ENCODE measurements at places on chromosomes 11 and 22.

GRCh38 chr11:7056828-7057513 is 31.8 kb upstream of the RBMXL2 start:
- DNase-seq = no peak

DNA sequence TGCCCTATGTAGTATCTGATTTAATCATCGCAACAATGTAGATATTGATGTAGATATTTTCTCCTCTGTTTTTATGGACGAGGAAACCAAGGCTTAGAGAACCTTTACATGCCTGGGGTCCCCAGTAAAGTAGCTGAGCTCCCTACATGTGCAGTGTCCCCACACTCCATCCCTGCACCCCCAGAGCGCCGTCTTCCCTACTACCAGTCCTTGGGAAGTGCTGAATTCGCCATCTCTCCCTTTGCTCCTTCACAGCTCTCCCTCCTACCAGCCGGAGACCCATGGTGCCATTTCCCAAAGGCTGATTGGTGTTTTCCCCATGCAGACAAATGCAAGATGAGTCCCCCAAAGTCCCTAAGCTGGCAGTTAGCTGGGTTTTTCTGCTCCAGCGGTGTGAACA is 86.0 kb downstream of the CEP164 start:
- no peak for DNase-seq

DNA sequence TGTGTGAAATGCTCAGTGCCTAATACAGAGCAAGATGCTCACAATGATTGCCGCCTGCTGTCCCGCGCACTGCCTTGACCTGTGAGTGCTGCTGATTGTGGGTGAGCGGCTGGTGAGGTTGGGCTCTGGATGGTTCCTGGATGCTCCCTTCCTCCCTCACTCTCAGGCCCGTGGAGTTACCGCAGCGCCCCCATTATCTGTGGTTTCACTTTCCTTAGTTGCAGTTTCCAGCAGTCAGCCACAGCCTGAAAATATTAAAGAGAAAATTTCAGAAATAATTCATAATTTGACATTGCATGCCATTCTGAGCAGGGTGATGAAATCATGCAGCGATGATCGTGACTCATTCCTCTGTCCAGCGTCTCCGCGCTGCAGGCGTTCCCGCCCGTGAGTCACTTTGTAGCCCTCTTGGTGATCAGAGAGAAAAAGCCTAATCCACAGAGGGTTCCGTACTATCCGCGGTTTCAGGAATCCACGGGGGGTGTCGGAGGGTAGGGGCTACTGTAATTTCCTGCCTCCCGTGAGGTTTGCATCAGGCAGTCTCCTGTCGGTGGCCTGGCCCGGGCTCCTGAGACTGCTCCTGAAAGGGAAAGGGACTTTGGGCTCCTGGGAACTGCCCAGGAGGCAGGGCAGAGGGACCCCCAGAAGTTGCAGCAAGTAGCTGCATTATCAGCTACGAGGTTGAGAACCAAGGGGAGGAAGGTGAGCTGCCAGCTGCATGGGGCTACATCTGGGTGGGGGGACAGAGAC is 10.6 kb downstream of the RPL3 start:
- DNase-seq = peak; percentile 51

DNA sequence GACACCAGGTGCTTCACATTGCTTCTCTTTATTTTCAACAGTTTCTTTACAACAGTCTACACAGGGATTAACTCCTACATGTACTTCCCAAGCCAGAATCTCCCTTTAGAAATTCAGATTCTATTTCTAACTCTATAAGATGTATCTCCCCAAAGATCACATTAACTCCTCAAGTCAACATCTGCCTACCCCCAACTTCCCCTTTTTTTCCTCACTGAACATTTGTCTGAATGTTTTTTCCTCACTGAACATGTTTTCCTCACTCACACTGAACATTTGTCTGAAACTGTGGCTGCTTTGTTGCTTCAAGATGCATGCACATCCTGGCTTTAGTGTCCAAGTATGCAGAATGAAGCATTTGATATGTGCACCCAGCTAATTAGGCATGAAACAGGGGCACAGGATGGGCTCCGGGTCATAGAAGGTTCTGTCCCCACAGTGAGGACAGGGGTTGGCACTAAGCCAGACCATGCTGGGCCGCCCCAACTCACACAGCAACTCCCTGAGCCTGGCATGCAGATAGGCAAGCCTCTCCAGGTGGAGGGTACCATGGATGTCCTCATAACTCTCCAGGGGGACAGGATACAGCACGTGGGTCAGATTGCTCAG is 11.3 kb downstream of the PRAME start:
- peak; percentile 69 for DNase-seq

GRCh38 chr11:36469063-36469462 is 41.0 kb downstream of the TRAF6 start:
- peak; percentile 32 for DNase-seq

All from hematopoietic multipotent progenitor cell treated with erythropoietin and hydrocortisone succinate and interleukin-3 and kit ligand, for 4 days (in vitro differentiated cells).